H9 (cell line): ENCODE measurements at places on chromosomes 16 and 17. TPM values are rescaled to one million over a fixed set of nuclear protein-coding genes. Genes with fewer than 3 reads are reported as not detected.
A peak's percentile ranks its signal among the peaks of the same experiment; 100 is the strongest.

DNA sequence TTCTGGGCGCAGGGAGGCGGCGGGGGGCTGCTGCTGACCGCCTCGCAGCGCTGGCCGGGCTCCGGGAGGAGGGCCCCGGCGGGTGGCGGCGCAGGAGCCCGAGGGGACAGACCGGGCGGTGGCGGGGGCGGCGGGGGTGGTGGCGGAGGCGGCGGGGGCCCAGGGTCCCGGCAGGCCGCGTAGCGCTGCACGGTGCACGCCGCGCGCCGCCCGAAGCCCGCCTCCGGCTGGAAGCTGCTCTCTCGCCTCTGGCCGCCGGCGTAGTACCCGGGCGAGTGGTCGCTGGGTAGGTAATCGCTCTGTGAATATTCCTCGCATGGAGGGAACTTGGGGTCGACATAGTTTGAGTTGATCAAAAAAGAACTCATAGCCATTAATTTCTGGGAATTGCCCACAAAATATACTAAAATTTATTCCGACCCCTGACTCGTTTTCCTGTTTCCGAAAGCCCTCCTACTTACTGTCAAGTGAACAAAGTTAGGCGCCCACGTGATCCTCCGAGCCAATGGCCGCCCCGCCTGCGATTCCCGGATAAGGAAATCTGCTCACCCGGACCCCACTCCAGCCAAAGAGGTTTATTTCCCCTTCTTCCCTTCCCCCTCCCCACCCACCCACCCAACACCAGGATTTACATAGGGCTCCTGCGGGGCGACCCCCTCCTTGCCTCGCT, at the start of gene HOXB4:
HOXB4 (minus strand) TSS at position 405 of the 670 bp plus-strand sequence; CDS start at position 374, 31 bp downstream.
- H3K4me1 ChIP-seq, result no peaks in the 10 kb centered on the region
- DNase-seq, result peak; percentile 90
- no peak within 1 kb of the TSS for H3K27ac ChIP-seq
- no peaks in the 10 kb centered on the region for H3K36me3 ChIP-seq
- H3K27me3 ChIP-seq, result peaks cover 96% of the 10 kb centered on the region
- peak within 1 kb of the TSS; percentile 38 for H3K4me3 ChIP-seq

DNA sequence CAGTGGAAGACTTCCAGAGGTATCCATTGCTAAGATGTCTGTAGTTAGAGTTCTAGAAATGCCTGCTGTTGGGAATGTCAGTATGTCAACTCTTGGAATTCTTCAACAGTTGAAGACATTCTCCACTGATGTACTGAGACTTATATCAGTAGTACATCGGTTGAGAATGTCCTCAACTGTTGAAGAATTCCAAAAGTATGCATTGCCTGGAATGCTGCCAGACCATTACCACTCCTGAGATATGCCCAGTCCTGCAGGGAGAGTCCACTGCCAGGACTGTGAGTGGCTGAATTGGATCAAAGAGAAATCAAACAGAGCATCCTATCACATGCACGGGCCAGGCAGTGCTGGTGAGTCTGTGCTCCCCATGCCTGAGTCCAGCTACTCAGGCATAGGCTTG, 42.0 kb downstream of the IL21R start:
- H3K36me3 ChIP-seq, result peaks cover 12% of the 10 kb centered on the region
- no peak for DNase-seq
- H3K27ac ChIP-seq, result no peak overlapping the region
- no peaks in the 10 kb centered on the region; the same call in 1 of the 2 replicates for H3K4me1 ChIP-seq

- H3K4me3 ChIP-seq, result no peak overlapping the region
- H3K4me1 ChIP-seq, result no peaks in the 10 kb centered on the region
Measured at GRCh38 chr17:17126131-17127110, 79.7 kb downstream of the PLD6 start.

- H3K4me3 ChIP-seq, result no peak overlapping the region
- H3K4me1 ChIP-seq, result peaks cover 4% of the 10 kb centered on the region
- no peaks in the 10 kb centered on the region; the same call in 1 of the 3 replicates for H3K36me3 ChIP-seq
- no peaks in the 10 kb centered on the region for H3K27me3 ChIP-seq
- peak; percentile 35 for DNase-seq
Measured at GRCh38 chr16:76676356-76676755, 399.2 kb downstream of the CNTNAP4 start.

- H3K36me3 ChIP-seq, result peaks cover 80% of the 10 kb centered on the region
- no peak for DNase-seq
- no peak overlapping the region for H3K27ac ChIP-seq
Measured at GRCh38 chr16:28098959-28099945, 35.7 kb upstream of the GSG1L start.

GRCh38 chr17:34651402-34651811, 72.0 kb downstream of the TMEM132E start:
- H3K27ac ChIP-seq, result no peak overlapping the region
- DNase-seq, result no peak
- no peak overlapping the region for H3K4me3 ChIP-seq
- H3K27me3 ChIP-seq, result no peaks in the 10 kb centered on the region
- no peaks in the 10 kb centered on the region for H3K4me1 ChIP-seq

DNA sequence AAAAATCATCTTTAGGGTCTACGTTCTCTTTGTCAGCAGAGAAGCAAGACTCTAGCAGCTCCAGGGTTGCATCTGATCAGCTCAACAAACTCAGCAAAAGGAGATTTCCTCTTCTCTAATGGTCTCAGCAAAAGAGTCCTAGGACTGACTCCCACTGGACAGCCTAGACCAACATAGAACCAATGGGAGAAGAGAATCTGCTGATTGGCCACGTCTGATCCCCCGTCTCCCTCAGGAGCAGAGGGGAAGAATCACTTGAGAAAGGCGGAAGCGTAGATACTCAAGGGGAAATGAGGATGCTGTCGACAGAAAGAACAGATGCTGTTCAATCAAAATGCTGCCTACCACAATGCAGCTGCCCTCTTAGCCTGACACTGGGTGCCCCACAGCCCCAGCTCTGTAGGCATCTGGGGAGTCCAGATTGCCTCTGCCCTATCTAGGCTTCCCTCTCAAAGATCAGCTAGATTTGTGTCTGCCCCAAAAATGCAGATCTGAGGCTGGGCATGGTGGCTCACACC, 31.5 kb upstream of the EMP2 start:
- no peaks in the 10 kb centered on the region for H3K36me3 ChIP-seq
- no peak overlapping the region for H3K27ac ChIP-seq
- no peaks in the 10 kb centered on the region for H3K4me1 ChIP-seq
- DNase-seq, result no peak
- no peaks in the 10 kb centered on the region for H3K27me3 ChIP-seq

DNA sequence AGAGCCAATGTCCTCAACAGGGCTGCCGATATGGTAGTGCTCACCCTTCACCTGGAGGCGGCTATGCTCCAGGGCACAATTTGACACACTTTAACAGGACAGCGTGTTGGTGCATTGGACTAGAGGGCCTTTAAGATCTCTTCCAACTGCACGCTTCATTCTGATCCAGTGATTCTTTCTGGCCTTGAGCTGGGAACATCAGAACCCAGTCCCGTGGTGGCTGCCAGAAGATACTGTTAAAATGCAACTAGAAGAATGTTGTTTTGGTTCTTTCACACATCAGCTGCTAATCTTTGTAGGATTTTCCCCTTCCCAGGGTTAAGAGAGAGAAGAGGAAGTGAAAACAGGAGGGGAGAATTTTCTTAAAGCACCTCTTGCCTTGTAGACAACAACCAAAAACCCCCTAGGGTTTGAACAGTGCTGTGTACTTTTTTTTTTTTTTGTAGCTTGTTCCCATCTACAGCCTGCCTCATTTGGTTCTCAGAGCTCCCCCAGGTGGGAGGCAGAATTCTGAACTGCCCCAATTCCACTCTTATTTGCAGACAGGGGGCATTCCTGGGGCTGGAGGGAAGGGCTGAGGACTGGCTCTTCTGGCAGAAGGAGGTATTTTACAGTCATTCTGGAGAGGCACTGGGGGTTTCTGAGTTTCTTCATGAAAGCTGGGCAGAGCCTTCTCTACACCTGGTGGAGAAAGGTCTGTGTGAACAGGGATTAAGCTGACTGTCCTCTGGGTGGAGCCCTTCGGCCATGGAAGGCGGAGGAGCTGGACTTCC, 32.4 kb downstream of the SMARCE1 start:
- no peak overlapping the region for H3K4me3 ChIP-seq
- no peaks in the 10 kb centered on the region for H3K27me3 ChIP-seq
- peak; percentile 90 for DNase-seq
- no peaks in the 10 kb centered on the region; the same call in 2 of the 3 replicates for H3K36me3 ChIP-seq

GRCh38 chr17:72587156-72587555, 466.3 kb downstream of the SOX9 start:
- H3K27ac ChIP-seq, result no peak overlapping the region
- DNase-seq, result no peak
- H3K27me3 ChIP-seq, result peaks cover 17% of the 10 kb centered on the region; the same call in 1 of the 2 replicates
- no peaks in the 10 kb centered on the region for H3K36me3 ChIP-seq
- H3K4me3 ChIP-seq, result no peak overlapping the region
- H3K4me1 ChIP-seq, result peaks cover 8% of the 10 kb centered on the region; the same call in 1 of the 2 replicates

- H3K4me1 ChIP-seq, result no peaks in the 10 kb centered on the region
- H3K4me3 ChIP-seq, result no peak overlapping the region
- no peak for DNase-seq
- no peak overlapping the region for H3K27ac ChIP-seq
- H3K36me3 ChIP-seq, result peaks cover 96% of the 10 kb centered on the region
Measured at GRCh38 chr16:4882633-4883285, 35.5 kb downstream of the UBN1 start.

GRCh38 chr17:78719630-78720298, 62.3 kb downstream of the CYTH1 start:
- H3K4me1 ChIP-seq, result peaks cover 17% of the 10 kb centered on the region; the same call in 1 of the 2 replicates
- no peaks in the 10 kb centered on the region for H3K27me3 ChIP-seq
- H3K27ac ChIP-seq, result no peak overlapping the region
- no peak for DNase-seq

- peaks cover 22% of the 10 kb centered on the region; the same call in 1 of the 2 replicates for H3K4me1 ChIP-seq
- no peaks in the 10 kb centered on the region for H3K27me3 ChIP-seq
- DNase-seq, result peak; percentile 96
- H3K4me3 ChIP-seq, result no peak overlapping the region
Measured at GRCh38 chr16:75252946-75253911, 1.8 kb upstream of the BCAR1 start.

The MYH8 gene
- total RNA-seq, result not detected in 2 replicates

The PRRT2 gene
- total RNA-seq, result 10.7 and 14.6 TPM in 2 replicates
